Fibroblast of skin of back (primary cell): ENCODE measurements at places on chromosomes 12 and 14.

- no peak for DNase-seq
Observed at GRCh38 chr12:110371408-110372055, 32.0 kb downstream of the ANAPC7 start.

DNA sequence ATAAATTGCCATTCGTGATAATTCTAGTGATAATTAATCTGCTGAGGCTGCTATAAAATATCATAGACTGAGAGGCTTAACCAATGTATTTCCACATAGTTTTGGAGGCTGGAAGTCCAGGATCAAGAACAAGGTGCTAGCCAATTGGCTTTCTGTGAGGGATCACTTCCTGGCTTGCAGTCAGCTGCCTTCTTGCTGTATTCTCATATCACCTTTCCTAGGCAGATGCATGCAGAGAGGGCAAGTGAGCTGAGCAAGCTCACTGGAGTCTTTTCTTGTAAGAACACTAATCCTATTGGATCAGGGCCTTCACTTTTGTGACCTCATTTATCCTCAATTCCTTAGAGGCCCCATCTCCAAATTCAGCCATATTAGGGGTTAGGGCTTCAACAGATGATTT, 640.7 kb downstream of the DIO2 start:
- no peak for DNase-seq

DNA sequence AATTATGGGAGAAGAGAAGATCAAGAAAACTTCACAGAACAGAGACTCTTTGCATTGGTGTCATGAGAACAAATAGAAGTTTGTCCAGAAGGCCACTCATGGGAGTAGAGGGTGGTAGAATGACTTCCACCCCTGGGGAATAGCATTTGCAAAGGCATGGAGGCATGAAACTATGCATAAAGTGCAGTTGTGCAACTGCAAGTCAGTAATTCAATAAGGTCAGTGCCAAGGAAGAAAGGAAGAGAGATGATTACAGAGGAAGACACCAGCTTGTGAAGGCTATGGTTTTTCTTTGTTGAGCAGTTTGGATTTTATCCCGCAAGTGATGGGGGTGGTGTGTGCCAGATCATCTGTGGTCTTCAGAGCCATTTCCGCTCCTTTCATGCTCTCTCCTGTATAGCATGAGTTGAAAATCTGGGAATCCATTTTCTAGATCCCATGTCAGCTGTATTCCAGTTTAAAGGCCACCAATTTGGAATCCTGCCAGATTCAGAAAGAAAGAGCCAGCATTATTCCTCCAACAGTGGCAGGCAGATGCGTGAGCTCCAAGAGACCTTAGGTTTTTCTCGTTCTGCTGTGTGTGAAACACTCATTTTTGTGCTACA, 67.6 kb upstream of the GRIN2B start:
- DNase-seq = no peak

- DNase-seq = no peak
Observed at GRCh38 chr12:131895640-131896079, 1.2 kb downstream of the ULK1 start.

DNA sequence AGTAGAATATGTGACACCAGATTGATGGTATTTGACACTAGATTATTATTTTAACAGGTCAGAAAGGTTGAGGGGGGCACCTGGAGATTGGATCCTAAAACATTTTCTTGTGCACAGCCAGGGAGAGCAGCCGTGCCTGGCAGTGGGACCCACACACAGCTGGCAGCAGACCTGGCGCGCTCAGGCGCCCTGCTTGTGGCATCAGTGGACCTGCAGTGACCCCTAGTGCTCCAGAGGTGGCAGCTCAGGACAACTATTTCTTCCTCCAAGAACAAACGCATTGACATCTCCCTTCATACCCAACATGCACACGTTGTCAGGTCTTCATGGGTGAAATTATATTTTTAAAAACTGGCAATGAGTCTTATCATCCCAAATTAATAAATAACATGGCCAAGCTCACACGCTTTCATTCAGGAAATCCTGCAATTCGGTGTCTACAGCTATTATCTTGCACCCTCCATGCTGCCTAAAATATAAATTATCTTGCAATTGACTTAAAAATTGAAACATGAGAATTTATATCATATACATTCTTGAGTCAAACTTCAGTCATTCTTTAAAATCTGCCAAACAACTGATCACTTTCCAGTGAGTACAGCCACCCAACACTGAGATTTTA, 7.7 kb upstream of the TMEM132D start:
- DNase-seq = peak; percentile 75

GRCh38 chr12:50207424-50207823, 40.3 kb upstream of the CERS5 start:
- DNase-seq = no peak

GRCh38 chr12:50453872-50454271, 50.9 kb upstream of the DIP2B start:
- peak; percentile 6 for DNase-seq

- DNase-seq = peak; percentile 78
Observed at GRCh38 chr14:76784881-76785280, 23.6 kb downstream of the VASH1 start.

GRCh38 chr12:56086608-56087007, 6.6 kb downstream of the ERBB3 start:
- no peak for DNase-seq

GRCh38 chr12:124477107-124477915, 90.1 kb downstream of the NCOR2 start:
- no peak for DNase-seq

- no peak for DNase-seq
Observed at GRCh38 chr12:92070054-92070863, 75.4 kb downstream of the BTG1 start.

- DNase-seq = no peak
Observed at GRCh38 chr14:61511558-61511948, 183.8 kb upstream of the HIF1A start.

DNA sequence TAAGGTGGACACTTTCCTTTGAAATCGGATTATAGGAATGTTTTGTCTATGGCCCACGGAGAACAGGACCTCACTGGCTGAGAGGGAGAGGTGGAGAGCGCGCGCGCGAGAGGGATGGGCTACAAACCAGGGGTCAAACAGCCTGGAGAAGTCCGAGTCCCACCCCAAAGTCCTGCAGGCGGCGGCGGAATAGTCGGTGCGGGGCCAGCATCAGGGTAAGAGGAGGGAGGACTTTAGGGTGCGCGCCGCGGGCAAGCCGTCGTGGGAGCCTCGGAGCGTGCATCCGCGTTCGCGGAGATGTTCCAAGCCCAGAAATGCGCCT, 3.3 kb upstream of the HOXC8 start:
- no peak for DNase-seq

DNA sequence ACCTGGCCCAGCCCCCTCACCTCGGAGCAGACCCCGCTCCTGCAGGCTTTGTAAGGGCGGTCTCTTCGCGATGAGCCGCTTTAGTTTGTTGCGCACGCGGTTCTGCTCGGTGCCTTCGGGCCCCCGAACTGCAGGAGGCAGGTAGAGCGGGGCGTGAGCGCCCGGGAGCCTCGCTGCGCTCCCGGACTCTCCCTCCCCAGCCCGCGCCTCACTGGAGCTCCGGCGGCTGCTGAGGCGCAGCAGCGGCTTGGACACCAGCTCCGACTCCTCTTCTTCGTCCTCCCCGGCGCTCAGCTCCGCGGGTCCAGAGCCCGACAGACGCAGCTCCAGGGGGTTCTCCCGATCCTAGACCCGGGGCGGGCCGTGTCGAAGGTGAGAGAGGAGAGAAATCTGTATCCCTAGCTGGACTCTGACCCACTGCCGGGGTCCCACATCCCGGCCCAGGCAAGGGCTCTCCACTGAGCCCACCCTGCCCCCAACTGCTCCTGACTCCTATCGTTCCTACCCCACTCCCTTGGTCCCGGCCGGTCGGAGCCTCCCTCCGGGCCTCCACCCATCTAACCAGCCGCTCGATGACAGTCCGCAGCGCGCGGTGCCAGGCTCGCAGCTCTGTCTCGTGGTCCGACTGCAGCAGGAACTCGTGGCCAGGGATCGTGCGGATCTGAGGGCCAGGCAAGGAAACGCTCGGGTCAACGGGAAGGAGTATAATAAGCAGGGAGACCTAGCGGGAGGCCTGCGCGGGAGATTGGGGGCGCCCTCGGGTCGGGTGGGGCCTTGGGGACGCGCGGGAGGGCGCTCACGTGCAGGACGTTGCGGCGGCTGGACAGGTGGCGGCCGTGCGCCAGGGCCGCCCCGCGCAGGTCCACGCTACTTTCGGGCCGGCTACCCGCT, 4.2 kb downstream of the ARHGAP9 start:
- no peak for DNase-seq

DNA sequence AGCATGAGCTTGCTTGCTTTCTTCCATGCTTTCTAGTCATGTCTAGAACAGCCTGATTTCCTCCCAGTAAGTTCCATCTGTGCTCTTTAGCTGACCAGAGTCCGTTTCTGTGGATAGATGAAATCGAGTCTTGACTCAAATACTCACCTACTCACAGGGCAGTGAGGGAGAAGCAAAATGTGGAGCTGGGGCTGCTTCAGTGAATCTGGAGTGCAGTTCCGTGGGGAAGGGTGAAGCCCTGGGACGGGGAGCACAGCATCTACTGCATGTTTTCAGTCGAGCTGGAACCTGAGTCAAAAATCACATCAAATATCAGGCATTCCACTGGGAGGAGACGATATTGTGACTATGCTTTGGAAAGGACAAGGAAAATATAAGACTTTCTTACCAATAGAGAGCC, 70.3 kb upstream of the PRMT8 start:
- DNase-seq = no peak

GRCh38 chr14:68877993-68878575, 85.2 kb upstream of the ZFP36L1 start:
- no peak for DNase-seq

DNA sequence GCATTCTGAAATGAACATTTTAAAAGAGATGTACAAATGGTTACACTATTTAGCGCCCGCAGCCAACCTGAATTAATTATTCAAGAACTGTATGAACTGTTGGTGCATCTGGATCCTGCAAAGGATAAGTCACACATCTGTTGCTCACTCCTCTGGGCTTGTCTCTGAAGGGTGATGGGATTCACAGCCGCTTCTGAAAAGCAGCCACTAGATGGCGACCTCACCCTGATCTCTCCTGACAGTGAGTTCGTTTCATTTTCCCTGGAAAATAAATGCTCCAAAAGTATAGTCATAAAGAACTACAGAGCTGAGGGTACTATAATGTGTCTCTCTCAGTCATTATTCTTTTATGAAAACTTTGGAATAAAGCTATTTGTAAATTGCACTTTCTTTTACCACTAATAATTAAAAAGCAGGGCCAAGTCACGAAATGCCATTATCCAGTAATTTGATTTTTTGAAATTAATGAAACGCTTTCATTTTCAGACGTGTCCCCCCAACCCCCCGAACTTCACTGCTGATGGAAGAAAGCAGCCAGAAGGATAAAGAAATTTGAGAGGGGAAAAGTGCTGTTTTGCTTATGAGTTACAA, 789.6 kb downstream of the NRXN3 start:
- DNase-seq = peak; percentile 79

GRCh38 chr14:73809391-73809790, 42.2 kb upstream of the PTGR2 start:
- no peak for DNase-seq

DNA sequence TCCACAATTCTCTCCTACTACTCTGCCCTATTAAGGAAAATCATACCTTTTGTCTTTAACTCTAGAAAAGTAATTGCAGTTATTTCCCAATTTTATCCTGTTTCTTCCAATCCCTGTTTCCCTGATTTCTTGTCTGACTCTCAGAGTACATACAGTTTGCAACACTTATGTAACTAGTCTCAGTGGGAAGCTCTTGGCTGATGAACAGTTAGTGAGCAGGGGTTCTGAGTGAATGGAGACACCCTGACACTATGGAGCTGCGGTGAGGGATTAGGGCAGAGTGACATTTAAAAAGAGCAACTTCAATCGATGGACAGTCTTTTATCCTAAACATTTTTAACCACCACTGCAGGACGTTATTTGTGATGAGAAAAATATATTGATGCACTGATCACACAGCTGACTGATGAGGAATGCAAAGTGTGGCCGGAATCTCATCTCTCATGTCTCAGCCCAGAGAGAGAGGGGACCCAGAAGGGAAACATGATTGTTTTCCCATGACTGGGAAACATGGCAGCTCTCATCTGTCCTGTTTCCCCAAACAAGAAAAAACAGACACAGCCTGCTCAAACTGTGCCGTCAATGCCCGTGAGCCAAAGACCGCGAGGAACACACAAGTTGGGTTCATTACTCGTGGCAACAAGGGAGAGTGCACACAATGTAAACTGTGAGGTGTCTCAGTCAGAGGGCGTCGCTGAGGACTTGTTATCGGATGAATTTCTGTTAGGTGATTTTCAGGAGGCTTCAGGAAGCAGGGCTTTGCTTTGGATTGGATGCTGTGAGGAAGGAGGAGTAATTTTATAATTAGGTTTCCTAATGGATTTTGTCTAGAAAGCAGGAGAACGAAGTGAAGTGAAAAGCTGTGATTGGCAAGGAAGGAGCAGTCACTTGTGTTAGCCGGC, 5.2 kb upstream of the SLC6A13 start:
- DNase-seq = no peak

DNA sequence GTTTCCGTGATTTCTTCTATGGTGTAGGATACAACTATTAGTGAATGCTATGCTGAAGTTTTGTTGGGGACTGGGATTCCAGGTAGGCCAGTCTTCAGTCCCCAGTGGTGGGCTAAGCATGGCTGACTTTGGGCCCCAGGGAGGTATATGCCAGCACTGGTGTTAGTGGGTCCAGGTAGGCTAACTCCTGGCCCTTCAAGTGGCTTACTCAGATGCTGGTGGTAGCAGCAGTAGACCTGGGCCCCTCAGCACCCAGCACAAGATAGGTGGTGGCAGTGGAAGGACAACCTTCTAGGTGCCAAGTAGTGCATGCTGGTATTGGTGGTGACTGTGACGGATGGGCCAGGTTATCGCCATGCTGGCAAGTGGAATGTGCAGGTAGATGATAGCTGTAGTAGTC, 955.1 kb downstream of the TMTC2 start:
- DNase-seq = no peak

DNA sequence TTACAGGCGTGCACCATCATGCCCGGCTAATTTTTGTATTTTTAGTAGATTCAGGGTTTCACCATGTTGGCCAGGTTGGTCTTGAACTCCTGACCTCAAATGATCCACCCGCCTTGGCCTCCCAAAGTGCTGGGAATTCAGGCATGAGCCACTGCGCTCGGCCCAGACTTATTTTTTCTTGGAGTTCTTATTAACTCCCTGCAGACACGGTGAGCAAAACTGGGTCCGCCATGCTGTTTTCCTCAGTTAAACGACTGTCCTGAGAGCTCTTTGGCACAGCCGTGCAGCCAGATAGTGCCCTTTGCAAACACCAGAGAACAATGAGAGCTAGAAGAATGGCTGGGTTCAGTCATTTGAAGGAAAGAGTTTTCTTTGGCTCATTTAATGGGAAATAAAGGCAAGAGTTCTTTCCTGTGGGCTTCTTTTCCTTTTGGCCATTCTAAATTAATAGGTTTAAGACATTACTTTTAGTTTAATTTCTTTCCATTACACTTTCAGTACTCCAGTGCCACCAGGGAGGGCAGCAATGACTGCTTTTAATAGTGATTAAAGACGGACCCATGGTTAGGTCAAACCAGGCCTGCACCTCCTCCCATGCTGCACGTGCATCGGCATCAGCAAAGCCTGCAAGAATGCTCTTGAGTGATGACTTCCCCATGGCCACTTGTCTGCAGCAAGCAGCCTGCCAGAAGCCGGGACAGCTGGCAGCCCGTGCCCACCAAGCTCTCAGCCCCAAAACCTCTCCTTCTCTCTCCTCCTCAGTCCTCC, 60.7 kb downstream of the VCPKMT start:
- no peak for DNase-seq

- no peak for DNase-seq
Observed at GRCh38 chr12:113533842-113534375, 62.2 kb upstream of the LHX5 start.
